ENCODE measurements at places on chromosomes 11 and 22. TPM values are rescaled to one million over a fixed set of nuclear protein-coding genes. Genes with fewer than 3 reads are reported as not detected.

NEFH gene
- 0.32 TPM for total RNA-seq

GRCh38 chr11:68439355-68440065 is 21.0 kb upstream of the PPP6R3 start:
- DNase-seq = no peak

DNA sequence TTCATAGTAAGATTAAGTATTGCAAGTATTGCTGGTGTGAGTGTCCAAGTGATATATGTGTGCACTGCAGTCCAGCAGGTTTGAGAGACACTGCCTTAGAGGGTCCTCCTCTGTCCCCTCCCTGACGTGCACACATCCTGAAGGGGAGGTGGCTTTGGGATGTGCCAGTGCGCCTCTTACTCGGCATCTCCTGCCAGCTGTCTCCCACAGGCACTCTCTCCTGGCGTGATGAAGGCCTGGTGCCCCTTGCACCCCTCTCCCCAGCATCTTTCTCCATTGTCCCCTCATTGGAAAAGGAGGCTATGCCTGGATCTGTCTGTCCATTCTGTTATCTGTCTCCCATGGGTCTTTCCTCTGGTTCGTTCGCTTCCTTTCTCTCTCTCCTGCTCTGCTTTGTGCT is 24.2 kb downstream of the GTPBP1 start:
- no peak for DNase-seq

DNA sequence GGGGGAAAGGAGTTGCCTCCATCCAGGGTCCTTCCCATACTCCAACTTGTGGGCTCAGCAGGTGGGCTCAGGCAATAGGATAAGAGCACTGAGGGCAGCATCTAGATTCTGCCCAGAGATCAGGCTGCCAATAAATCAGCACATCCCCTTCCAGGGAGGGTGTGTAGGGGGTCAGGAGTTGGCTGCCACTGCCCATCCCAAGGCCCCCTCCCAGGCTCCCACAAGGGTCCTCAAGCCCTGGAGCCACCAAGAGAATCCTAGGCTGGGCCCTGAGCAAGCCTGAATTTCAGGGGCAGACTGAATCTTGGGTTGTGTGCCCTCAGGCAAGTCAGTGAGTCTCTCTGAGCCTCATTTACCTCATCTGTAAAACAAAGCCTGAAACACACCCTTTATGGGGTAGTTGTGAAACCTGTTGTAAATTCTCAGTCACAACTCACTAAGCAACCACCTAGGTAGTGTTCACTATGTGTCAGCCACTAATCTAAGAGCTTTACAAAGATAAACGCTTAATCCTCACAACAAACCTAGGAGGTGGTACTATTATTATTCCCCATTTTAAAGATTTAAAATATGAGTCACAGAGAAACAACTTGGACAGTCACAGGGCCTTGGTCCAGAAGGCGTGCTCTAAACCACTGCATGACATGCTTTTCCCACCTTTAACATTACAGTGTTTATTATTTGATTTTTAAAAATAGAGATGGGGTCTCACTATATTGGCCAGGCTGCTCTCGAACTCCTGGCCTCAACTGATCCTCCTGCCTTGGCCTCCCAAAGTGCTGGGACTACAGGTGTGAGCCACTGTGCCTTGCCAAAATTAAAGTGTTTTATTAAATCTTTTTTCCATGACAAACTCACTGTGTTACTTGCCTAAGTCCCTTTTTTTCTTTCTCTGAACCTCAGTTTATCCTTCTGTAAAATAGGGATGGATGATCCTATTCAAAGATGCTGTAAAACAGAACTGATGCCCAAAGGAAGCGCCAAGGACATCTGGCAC is 36.2 kb downstream of the LMO1 start:
- no peak for DNase-seq

DNA sequence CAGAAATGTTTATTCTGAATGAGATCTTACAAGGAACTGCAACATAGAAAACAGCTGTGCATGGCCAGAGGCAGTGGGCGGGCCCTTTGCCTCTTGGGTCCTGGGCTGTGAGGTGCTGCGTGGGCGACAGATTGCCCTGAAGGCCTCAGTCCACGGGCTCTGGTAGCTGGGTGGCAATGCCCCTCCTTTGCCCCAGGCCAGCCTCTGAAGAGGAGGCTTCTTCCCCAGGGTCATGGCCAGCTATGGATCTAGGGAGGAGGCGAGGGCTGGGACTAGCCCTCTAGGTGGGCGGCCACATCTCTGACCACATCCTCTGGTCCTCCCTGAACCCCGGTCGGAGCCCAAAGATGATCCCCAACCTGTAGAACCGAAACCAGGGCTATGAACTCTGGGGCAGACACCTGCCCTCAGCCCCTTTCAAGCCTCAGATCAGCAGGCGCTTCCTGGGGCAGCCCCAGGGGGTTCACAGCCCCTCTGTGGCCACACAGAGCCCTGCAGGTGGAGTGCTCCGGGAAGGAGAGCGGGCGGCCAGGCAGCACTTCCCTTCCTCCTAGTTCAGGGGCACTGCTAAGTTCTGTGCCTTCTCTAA is 6.6 kb upstream of the CDC42BPG start:
- DNase-seq = peak; percentile 61

GRCh38 chr22:24512043-24512442 is 16.9 kb downstream of the UPB1 start:
- DNase-seq = no peak

DNA sequence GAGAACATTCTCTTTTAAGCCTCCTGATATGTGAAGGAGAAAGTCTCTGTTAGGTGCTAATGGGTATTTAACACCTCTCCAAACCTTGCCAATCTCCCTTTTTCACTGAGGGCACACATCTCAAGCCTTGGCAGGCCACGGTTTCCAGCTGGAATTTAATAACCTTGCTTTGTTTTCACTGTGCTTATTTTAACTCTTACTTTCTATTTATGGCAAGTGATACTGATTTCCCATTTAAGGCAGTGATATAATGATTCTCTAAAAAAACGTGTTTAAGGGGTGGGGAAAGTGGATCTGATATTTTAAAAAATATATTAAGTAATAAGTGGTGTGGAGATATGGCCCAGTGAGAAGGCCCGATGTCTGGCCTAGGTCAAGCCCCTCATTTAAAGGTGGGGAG is 1.1 kb upstream of the RASD2 start:
- no peak for DNase-seq
